ENCODE measurements at places on chromosomes 4 and X.

DNA sequence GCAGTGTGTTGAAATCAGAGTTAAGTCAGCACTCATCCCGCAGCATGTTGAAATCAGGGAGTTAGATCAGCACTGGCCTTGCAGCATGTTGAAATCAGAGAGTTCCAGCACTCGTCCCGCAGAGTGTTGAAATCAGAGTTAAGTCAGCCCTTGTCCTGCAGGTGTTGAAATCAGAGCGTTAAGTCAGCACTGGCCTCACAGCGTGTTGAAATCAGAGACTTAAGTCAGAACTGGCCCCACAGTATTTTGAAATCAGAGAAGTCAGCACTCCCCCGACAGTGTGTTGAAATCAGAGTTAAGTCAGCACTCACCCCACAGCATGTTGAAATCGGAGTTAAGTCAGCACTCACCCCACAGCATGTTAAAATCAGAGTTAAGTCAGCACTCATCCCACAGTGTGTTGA, 10.9 kb upstream of the UVSSA start:
- no peak for DNase-seq

DNA sequence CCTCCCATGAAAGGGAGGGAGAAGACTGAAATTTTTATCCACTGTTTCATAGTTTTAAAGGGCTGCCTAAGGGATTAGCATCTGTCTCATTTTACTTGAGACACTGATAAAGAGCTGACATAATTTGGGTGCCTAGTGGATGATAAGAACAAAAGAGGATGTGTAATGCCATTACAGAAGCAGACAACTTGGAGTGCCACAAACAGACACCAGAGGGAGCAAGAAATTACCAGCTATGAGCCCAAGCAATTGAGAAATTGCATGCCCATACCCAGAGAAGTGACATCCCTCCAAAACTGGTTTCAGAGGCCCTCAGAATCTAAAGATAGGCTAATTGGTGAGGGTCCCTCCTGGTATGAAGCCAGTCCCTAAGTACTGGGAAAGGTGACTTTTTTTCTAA, 38.5 kb upstream of the POU3F4 start:
- DNase-seq = no peak

GRCh38 chrX:11239230-11239629, 54.0 kb upstream of the AMELX start:
- no peak for DNase-seq

DNA sequence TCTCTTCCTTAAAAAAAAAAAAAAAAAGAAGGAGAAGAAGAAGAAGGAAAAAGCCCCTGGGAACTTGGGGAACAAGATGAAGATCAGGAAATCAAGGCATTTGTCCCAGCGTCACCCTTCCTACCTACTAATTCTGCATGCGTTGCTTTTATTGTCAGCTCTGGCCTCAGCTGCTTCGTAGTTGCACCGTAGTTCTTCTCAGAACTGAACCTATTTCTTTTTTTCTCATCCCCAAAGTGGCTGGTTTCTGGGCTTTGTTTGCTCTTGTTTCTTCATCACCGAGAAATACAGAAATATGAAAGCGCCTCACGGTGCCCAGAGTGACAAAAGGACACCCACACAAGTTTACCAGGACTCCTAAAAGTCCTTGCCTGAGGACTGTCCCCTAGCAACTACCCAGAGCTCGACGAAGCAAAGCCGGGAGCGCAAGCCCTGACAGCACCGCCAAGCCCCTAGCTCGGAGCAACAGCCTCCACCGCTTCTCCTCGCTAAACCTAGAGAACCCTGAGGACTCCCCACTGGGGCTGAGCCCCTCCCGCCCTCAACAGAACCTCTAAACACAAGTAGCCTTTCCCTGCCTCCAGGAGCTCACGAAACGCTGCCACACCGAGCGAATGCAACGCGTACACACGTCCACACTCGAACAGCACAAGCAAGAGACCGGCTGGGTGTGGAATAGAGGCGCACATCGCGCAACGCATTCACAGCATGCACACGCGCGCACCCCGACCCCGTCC, 710 bp downstream of the PRKG2 start:
- DNase-seq = no peak

- no peak for DNase-seq
Observed at GRCh38 chr4:6608758-6609414, 31.6 kb upstream of the MRFAP1 start.

GRCh38 chrX:96729868-96730643, 45.4 kb downstream of the DIAPH2 start:
- DNase-seq = no peak

GRCh38 chr4:146959692-146960091, 14.0 kb upstream of the TTC29 start:
- DNase-seq = no peak

GRCh38 chr4:60173103-60173502, 1027.0 kb upstream of the ADGRL3 start:
- no peak for DNase-seq

DNA sequence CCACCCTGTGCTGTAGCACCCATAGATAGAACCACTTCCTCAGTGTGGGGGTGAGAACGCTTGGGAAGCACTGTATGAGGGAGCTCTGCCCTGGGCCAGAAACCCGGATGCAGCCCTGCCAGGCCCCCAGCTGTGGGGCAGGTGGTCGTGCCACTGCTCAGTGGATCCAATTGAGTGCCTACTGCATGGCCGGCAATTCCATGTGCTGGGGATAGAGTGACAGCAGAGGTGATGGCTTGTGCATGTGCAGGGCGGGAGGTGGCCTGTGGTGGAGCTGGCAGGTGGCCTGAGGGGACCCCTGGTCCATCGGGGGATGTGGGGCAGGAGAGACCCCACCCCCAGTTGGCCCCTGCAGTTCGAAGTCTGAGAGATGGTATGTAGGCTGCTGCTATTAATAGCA, 60.4 kb downstream of the TRMT44 start:
- DNase-seq = no peak

DNA sequence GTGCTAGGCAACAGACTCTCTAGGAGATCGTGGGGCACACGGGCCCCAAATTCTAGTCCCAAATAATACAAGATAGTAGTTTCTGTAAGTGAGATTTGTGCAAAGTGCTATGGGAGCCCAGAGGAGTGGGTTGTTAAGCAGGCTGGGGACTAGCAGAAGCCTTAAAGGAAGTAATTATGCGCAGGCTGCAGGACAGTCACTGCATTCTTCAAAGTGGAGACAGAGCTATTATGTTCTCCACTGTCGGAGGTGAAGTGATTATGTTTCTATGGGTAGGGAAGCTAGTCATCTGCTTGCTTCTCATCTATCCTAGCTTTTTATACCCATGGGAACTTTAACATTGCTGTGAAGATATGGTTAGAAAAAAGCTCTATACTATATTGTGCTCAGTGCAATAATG, 154.2 kb downstream of the CPE start:
- DNase-seq = no peak

- DNase-seq = no peak
Observed at GRCh38 chr4:159177265-159178150, 74.6 kb downstream of the RAPGEF2 start.

- DNase-seq = no peak
Observed at GRCh38 chr4:151359576-151359975, 34.2 kb upstream of the SH3D19 start.

GRCh38 chr4:124589786-124590185, 122.7 kb downstream of the ANKRD50 start:
- no peak for DNase-seq

DNA sequence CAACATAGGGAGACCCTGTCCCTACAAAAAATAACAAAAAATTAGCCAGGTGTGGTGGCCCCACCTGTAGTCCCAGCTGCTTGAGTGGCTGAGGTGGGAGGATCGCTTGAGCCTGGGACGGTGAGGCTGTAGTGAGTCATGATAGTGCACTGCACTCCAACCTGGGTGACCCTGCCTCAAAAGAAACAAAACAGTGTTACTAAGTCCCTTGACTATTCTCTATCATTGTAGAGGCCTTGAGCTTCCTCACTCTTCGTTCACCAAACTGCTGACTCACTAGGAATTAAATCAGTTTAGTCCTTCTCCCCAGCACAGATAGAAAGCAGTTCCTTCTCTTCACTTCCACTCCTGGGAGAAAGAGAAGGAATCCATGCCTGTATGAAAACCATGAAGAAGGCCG, 14.5 kb downstream of the CDS1 start:
- no peak for DNase-seq

DNA sequence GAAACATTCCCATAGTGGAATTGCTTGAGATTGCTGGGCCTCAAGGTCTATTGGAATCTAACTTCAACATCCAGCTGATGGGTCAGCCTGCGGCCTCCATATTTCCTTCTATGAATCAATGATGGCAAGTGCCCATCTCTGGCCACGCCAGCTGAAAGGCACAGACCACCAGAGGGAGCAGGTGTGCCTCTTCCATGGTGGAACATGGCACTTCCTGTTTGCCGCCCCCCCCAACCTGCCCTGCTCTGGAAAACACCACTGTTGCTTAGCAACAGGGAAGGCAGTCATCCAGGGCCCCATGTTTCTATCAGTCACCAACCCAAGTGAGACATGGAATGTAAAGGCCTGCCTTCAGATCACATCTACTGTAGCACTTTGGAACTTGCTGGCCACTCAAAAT, 11.6 kb downstream of the PAGE4 start:
- DNase-seq = no peak

- no peak for DNase-seq
Observed at GRCh38 chr4:31187979-31188378, 467.8 kb downstream of the PCDH7 start.

- DNase-seq = no peak
Observed at GRCh38 chr4:7783541-7783940, 156.1 kb downstream of the AFAP1 start.

GRCh38 chr4:117135634-117136354, 50.4 kb upstream of the TRAM1L1 start:
- no peak for DNase-seq

GRCh38 chr4:185470501-185471195, 885 bp downstream of the CCDC110 start:
- DNase-seq = no peak

- DNase-seq = no peak
Observed at GRCh38 chr4:89836031-89836745, 773 bp downstream of the SNCA start.

DNA sequence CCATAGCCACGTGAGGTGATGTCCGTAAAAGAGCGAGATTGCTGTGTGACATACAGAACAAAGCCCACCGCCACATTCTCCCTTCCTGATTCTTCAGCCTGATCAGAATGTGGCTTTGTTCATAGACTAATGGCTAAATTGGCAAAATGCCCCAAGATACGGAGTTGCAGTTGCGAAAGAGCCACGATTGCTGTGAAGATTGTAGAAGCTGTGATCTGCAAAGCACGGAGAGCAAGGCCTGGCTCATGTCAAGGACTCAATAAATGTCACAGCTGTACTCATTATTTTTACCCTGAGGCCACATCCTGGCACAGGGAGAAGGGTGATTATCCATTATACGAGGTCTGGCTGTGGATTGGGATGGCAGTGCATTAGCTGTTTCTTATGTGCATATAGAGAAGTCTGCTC, 34.2 kb downstream of the ARSD start:
- DNase-seq = no peak

DNA sequence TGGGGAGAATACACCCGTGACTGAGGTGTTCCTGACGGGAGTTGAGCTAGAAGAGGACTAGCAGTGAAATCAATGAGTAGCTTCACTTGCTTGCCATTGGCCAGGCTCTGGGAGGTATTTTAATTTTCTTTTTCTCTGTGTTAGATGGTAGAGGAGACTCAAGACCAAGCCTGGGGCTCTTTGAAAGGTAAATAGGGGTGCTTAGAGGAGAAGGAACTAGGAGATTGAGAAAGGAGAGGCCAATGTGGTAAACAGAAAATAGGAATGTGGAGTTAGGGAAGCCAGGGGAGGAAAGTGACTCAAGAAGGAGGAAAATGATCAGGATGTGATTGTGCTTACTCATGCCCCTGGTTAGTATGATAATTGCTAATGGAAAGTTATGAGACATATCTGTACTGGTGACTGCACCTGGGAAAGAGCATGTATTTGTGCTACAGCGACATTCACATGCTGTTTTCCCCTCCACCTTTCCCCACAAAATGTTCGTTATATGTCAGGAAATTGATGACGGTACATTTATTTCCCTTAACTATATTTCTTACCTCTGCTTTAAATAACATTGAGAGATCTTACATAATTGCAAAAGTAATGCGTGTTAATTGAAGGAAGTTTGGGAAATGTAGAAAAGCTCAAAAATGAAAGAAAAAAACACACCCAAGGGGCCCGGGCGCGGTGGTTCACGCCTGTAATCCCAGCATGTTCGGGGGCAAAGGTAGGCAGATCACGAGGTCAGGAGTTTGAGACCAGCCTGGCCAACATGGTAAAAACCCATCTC, 16.9 kb upstream of the LRBA start:
- DNase-seq = no peak

- DNase-seq = no peak
Observed at GRCh38 chrX:111114806-111115205, 18.8 kb downstream of the PAK3 start.

All from stimulated activated CD4-positive, alpha-beta T cell treated with anti-CD3 and anti-CD28 coated beads, TNF-alpha, amount 100 ng/mL, for 1 hour (primary cell).